ENCODE measurements at places on chromosomes 12 and 14.

- DNase-seq: no peak
Measured at GRCh38 chr12:97142737-97143410, 235.8 kb downstream of the NEDD1 start.

DNA sequence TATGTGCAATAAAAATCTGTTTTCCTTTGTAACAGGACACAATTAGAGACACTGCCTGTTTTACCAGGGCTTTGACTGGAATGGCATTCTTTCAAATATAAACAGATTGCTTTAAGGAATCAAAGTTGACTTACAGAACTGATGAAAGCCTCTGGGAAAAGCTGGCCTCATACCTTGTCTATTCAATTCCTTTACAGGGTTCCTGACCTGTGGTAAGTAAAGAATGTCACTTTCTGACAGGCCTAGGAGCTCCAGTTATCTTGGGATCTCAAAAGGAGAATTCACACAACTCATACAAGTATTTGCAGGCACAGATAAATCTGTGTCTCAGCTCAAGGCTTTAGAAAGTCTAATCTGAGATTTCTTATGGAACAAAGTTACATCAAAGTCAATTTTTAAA is 88.4 kb downstream of the BCAT1 start:
- no peak for DNase-seq

DNA sequence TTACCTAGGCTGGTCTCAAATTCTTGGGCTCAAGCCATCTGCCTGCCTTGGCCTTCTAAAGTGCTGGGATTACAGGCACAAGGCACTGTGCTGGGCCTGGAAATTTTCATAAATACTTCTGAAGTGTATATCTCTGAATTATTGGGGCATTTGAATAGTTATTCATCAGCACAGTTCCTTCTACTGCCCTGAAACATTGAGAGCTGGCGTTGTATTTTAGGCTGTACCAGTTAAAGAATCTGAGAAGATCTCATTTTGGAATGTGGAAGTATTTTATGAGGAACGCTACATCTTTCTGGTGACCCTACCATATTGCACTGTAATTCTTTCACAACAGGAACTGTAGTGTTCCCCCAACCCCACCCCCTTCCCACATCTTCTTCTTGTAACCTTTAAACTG is 349.0 kb upstream of the RGS6 start:
- DNase-seq: no peak

GRCh38 chr12:112236786-112237185 is 111.4 kb downstream of the TRAFD1 start:
- no peak for DNase-seq
